NCI-H510A treated with DMSO at 0.1 percent for 48 hours (cell line): ENCODE measurements at places on chromosomes 12 and 14.

GRCh38 chr14:99570544-99571302 is 33.3 kb downstream of the CCDC85C start:
- no peak for DNase-seq

- no peak for DNase-seq
Measured at GRCh38 chr12:54977155-54977554, 7.4 kb downstream of the TESPA1 start.

- DNase-seq, result no peak
Measured at GRCh38 chr14:75660238-75660629, 442 bp downstream of the ERG28 start.

GRCh38 chr14:92937051-92937937 is 14.3 kb downstream of the CHGA start:
- no peak for DNase-seq

DNA sequence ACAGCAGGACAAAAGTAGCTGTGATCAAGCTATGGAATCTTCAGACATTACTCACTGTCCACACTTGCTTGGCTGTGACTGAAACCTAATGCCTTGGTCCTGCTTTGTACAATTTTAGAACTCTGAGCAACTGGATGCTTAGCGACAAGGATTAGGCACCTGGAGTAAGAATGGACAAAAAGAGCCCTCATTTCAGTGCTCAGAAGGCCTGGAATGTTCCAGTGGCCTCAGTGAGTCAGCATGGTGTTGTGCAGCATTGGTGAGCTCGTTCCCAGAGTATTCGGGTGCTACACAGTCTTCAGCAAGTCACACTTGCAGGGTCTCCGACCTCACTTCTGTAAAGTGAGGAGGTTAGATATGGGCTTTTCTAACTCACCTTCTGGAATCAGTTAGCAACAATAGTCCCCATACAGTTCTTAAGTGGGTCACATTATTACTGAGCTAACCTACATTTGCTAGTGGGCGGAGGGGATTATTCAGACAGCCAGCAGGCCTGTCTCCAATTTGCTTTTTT is 108.0 kb upstream of the MDM1 start:
- no peak for DNase-seq

DNA sequence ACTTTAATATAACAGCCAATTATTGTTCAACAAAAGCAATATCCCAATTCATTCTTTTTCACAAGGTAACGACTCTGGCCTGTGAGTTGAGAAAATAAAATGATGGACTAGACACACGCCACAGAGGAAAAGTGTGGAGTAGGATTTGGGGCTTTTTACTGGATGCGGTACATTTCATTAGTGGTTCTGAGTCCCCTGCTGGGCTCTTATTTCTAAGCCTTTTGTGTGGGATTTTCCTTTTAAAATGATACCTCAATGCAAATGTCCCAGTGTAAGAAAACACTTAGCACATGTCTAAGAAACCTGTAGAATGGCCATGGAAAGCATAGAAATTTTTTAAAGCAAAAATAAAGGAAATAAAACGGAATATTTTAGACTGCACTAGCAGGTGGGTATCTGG is 73.4 kb downstream of the C12orf42 start:
- no peak for DNase-seq

DNA sequence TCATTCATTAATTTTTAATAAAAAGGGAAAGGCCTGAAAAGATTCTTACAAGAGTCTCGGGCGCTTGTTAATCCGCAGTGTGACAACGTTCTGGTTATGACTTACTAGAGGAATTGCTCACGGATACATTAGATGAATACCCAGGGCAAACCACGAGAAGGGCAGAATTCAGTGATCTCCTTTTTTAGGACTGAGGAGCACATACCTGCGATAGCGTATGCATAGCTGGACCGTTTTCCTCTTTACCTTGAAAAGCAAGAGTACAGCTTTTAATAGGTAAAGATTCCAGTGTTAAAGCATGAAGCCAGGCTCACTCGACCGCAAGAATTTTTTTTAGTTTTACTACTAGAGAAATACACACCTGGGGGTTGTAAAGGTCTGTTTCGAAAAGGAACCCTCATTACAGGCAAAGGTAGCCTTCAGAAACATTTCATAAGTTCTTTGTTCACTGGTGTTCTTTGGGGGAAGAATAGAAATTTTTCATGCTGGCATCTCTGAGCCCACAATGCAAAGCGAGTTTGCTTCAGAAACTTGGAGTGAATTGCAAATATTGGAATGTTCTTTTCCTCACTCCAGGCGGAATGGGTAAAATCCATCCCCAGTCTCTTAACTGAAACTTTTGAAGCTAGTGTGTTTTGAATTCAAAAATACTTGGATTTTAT is 953 bp downstream of the MAPK1IP1L start:
- no peak for DNase-seq

DNA sequence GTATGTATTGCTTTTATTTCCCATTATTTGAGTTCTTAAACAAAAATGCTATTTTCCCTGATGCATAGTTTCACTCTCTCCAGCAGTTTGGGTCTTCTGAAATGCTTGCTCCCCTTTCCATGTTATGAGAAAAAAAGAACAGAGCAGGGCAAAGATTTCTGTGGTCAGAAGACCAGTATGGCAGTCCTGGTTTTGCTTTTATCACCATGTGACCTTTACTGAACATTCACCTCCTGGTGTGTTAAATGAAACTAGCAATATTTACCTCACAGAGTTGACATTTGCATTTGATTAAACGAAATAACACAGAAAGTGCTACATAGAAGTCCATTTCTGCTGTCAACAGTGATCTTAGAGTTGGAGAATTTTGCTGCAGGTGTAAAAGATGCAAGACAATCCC is 141.0 kb upstream of the G2E3 start:
- no peak for DNase-seq

GRCh38 chr12:93011100-93011499 is 82.0 kb upstream of the EEA1 start:
- DNase-seq, result no peak

GRCh38 chr14:98077176-98077575 is 1194.8 kb downstream of the BCL11B start:
- DNase-seq, result peak; percentile 31

GRCh38 chr14:71142375-71143038 is 235.2 kb downstream of the PCNX1 start:
- no peak for DNase-seq

DNA sequence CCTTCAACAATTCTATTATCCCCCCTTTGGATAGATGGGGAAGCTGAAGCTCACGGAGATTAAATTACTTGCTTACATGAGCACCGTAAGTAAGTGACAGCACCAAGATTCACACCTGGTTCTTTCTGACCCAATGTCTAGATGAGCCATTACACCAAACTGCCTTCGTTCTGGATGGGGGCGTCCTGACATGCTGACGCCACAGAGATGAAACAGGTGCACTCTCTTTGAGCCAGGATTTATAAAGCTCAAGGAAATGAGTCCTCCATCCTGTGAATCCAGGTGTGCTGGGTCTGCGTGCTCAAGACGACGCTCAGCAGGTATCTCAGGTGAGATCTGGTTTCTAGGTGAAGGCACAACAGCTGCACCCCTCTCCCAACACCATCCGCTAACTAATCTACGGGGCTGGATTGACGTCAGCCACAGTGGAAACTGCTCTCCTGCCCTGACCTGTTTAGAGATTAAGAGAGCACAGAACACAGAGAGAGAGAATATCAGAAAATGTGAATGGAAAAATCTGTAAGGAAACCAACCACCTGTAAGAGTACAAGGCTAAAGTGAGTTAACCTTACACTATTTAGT is 61.6 kb downstream of the KSR2 start:
- DNase-seq, result peak; percentile 88

DNA sequence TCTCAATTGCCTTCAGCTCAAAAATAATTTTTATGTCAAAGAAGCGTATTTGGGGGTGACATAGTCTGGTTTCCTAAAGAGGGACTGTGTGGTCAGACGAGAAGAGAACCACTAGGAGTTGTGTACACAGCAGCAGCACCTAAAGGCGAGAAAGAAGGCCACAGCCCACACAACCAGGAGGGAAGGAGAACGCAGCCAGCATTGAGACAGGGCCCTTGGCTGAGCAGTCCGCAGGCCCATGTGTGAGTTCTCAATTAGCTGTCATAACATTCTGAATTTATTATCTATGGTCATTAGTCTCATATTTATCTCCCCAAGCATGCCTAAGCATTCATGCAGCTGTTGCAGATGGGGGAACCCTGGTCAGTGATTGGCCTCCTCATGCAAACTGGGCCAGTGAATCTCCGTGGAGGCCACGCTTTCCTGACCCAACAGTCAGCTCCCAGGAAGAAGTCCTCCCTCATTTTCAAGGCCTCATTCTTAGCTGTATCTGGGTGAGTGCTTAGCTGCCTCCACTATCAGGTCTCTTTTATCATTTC is 81.2 kb upstream of the ATF7IP start:
- no peak for DNase-seq

DNA sequence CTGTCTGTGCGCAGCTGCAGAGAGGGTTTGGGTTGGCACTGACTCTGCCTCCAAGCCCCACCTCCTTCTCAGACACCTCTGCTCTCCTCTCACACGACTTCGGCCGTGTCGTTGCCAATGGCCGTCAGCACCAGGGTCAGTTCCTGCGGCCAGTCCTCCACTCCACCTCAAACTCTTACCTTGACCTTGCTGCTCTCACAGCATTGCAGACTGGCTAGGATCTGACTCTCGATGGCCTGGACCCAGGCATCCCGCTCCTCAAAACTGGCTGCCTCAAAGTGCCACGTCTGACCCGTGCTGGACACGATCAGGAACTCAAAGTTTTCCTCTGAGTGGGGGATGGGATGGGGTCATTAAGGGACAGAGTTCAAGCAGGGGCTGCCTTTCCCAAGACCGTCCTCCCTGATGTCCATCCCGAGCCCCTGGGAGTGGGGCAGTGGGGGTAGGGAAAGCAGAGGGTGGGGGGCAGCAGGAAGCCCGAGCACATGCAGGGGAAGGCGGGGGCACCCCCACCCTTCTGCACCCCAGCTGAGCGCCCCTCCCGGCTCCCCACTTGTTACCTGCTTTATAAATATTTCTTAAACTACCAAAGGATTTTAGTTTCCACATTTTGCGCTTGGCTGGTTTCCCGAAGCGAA is 10.7 kb downstream of the AGAP2 start:
- DNase-seq, result no peak

- DNase-seq, result no peak
Measured at GRCh38 chr12:42617622-42618021, 28.1 kb upstream of the PRICKLE1 start.

DNA sequence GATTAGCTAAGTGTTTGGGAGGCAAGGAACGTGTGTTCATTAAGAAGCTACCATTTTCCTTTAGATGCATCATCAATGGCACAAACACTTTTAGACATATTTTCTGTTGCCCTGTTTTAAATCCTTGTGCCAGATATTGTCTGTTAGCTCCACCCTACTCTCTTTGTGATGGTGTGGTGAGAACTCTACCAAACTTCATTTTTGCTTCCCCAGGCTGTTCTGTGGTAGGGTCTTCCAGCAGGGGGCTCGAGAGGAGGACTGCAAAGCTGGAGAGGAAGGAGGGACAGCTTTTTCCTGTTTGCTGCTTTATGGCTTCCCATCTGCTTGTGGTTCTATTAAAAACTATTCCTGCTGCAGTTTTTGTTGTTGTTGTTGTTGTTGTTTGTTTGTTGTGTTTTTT is 23.8 kb upstream of the STRAP start:
- no peak for DNase-seq

- no peak for DNase-seq
Measured at GRCh38 chr12:47277972-47278448, 198.3 kb upstream of the AMIGO2 start.

- peak; percentile 90 for DNase-seq
Measured at GRCh38 chr14:51283402-51284085, 43.5 kb downstream of the TMX1 start.

GRCh38 chr12:10501030-10501429 is 4.7 kb upstream of the EIF2S3B start:
- DNase-seq, result no peak

DNA sequence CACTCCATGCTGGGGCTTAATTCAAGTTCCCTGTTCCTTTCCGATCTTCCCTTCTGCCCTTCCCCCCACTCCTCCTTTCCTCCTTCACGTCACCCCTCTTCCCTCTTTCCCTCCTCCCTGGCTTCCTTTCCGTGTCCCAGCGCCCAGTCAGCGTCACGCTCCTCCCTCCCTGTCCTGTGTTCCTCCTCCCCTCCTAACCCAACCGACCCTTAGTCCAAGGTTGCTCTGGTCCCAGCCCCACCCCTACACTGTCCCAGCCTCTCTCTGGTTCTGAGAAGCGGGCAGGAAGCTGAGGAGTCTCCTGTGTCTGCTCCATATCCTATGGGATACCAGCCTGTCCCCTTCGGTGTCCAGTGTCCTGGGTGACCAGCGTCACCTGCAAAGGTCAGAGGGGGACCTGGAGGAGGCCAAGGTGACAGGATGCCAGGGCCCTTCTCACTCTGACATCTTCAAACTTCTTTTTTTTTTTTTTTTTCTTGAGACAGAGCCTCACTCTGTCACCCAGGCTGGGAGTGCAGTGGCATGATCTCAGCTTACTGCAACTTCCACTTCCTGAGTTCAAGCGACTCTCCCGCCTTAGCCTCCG is 56.2 kb upstream of the TSPAN9 start:
- DNase-seq, result no peak
